ENCODE measurements at places on chromosomes 1 and 21. TPM values are rescaled to one million over a fixed set of nuclear protein-coding genes. Genes with fewer than 3 reads are reported as not detected.
A peak's percentile ranks its signal among the peaks of the same experiment; 100 is the strongest.

DNA sequence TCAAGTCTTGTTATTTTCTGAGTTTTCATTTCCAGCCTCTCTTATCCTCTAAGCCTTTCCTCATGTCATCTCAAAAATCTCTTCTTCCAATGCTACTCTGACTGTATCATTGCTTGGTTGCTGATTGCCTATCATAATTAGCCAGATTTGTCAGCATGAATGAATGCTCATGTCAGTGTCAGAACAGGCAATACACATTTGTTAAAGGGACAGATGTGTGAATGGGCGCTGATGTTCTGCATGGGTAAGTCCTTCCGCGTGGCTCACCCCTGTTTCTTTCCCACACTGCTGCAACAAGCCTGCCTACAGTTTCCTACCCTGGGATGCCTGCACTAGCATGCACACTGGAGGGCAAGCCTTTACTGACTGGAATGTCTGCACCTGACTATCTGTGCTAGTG, 100.6 kb downstream of the RHOU start:
- DNase-seq: no peak

GRCh38 chr1:62084310-62084890, 110.2 kb upstream of the L1TD1 start:
- peak; percentile 36 for DNase-seq

PDZK1 gene
- 0.91 TPM for total RNA-seq

CRNN gene
- total RNA-seq: not detected

DNA sequence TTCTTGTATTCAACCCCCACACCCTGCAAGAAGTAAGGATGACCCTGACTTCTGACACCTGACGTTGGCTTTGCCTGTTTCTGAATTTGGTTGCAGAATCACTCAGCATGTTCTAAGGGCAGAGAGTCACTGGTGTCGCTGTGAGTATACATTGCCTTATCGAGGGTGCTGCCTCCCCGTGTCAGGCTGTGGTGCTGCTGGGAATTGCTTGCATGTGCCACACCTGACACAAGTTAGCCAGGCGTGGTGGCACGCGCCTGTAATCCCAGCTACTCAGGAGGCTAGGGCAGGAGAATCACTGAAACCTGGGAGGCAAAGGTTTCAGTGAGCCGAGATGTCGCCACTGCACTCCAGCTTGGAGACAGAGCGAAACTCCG, 45.9 kb downstream of the WDR4 start:
- DNase-seq: peak; percentile 43

DNA sequence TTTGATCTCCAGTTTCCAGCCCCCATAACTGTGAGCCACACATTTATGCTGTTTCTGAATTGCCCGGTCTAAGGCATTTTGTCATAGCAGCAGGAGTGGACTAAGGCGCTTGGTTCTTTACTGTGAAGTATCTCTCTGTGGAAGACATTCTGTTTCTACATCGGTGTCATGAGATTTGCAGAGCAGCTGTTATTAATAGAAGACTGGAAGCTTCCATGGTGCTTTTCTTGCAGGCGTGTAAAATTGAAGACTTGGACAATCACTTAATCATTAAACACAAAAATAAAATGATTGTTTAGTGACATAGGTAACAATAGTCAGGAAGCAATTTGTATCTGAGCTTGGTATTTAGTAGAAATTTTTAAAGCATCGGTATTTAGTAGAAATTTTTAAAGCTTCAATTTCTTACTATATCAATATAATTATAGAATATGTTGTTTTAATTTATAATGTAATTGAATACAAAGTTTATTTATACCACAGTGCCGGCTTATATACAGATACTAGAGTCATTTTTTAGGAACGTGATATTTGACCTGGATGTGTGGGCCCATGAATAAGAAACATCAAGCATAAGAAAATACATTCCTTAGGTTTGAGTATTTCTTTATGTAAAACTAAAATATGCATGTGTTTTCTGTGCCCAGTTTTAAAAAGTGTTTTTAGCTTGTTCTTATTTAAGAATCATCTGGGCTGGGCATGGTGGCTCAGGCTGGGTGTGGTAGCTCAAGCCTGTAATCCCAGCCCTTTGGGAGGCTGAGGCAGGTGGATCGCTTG, 60.6 kb upstream of the COL6A1 start:
- no peak for DNase-seq

DNA sequence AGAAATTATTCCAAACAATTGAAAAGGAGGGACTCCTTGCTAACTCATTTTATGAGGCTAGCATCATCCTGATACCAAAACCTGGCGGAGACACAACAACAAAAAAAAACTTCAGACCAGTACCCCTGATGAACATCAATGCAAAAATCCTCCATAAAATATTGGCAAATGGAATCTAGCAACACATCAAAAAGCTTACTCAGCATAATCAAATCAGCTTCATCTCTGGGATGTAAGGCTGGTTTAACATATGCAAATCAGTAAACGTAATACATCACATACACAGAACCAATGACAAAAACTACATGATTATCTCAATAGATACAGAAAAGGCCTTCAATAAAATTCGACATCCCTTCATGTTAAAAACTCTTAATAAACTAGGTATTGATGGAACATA, 440.1 kb downstream of the NUF2 start:
- DNase-seq: no peak

DNA sequence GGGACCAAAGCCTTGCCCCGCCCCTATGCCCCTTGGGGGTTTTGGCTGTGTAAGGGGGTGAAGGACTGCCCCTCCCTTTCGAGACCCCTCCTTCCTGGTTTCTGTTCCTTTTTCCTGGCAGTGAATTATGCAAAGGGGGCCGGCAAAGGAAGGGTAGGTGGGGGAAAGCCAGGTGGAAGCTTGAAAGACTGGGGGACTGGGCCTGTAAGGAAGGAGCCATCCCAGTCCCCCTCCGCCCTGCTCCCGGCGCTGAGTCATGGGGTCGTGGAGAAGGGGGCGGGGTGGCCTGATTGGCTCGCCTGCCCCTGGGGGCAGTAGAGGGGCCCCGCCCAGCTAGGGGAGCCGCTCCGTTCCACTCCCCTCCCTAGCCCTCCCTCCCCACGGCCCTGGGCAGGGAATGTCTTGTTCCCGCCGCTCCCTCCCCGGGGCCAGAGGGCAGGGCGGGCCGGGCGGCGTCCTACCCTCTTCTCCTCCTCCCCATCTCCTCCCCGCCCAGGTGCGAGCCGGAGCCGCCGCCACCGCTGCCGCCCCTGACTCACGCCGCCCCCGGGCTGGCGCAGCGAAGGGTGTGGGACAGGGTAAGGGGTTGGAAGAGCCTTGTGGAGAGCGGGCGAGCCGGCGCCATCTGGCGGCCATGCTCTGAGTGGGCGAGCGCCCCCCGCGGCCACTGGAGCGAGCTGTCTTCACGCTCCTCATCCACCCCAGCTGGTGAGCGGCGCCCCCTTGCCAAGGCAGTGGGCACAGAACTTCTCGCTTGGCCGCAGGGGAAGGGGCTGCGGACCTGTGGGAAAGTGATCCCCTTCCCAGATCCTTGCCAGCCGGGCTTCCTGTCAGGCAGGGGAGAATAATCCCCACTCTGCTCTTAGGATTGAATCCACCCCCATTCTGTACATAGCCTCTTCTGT, 14.7 kb downstream of the ZBTB7B start:
- DNase-seq: peak; percentile 85

OR6K3 gene
- total RNA-seq: not detected

- DNase-seq: no peak
These were observed 89.2 kb upstream of the MARK1 start for GRCh38 chr1:220438741-220439140.

DNA sequence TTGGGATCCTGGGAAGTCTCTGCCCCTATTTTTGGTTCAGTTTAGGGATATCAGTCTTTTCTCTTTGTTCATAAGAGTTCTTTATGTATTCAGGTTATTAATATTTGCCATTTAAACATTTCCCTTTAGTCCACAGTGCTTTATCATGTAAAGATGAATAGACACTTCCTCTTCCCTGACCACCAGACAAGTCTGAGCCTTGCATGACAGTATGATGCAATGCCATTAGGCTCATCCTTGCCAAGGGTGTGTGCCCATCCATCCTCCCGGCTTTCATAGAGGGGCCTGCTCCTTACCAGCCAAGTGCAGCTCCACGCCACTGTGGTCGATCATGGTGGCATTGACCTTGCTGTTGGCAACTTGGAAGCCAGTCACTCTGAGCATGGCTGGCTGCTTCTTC, 52.1 kb downstream of the ZSCAN20 start:
- DNase-seq: no peak

DNA sequence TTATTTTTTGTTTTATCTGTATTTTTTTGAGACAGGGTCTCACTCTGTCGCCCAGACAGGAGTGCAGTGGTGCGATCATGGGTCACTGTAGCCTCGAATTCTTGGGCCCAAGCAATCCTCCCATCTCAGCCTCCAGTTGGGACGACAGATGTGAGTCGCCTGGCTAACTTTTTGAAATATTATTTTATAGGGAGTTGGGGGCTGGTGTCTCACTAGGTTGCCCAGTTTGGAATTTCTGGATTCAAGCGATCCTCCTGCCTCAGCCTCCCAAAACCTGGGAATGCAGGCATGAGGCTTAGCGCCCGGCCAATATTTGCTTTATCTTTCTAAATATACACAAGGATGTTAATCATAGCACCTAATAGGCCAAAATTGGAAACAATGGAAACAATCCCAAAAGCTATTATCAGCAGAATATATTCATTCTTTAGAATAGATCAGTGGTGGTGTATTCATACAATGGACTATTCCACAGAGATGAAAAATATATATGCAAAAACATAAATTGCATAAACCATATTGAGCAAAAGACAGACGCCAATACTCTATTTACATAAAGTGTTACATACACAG, 55.9 kb downstream of the DAP3 start:
- DNase-seq: no peak

- no peak for DNase-seq
These were observed 68.6 kb downstream of the SIPA1L2 start for GRCh38 chr1:232561381-232561780.

DNA sequence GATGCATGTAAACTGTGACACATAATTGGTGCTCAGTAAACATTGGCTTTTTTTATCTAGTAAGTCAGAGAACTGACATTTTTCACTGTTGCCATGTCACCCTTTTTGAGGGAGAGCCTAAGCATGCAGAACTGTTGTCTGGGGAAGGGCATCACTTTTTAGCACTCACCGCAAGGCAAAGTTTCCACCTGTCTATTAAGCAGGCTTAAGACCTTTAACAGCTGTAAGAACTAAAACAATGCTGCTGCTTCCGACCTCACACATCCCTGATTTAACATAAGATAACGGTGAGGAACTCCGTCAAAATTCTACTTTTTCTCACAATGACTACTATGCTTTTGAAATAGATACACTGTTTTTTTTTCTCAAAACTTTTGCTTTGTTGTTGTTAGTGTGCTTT, 554.8 kb downstream of the NUF2 start:
- DNase-seq: no peak

DNA sequence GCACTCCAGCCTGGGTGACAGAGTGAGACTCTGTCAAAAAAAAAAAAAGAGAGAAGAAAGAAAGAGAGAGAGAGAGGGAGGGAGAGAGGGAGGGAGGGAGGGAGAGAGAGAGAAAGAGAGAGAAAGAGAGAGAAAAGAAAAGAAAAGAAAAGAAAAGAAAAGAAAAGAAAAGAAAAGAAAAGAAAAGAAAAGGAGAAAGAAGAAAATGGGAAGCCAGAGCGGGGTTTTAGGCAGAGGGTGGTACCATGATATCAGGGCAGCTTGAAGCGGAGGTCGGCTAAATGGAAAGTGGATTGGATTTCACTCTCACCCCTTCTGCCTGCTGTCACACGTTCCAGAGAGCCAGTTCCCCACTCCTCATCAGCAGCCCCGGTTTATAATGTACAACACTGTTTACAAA, 1.9 kb downstream of the TMCO4 start:
- DNase-seq: no peak
